ENCODE measurements at places on chromosomes 1 and 21.

- DNase-seq = no peak
Observed at GRCh38 chr1:221343607-221344006, 398.3 kb downstream of the DUSP10 start.

DNA sequence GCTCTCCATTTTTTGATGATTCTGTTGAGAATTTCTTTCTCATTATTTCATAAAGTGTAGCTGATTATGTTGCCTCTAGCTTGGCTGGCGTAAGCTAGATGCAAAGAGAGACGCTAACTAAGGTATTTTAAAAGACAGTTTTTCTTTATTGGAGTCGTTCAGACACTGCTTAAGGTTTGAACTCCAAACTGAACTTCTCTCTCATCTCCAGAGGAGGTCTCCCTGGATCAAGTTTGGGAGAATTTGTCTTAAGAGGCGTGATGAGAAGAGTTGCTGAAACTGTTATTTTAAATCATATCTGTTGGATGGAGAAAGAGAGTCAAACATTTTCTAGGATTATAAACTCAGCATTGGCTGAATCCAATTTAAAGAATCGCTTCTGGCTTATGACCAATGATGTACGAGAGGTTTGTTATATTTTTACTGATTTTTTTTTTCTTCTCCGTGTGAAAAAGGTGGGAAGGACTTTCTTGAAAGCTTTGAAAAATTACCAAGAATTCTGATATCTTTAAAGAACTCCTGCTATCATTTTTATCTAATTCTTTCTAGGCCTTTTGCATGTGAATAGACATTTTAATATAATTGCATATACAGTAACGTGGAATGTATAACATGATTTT is 34.0 kb downstream of the MAP3K7CL start:
- peak; percentile 15 for DNase-seq

- DNase-seq = no peak
Observed at GRCh38 chr1:45065083-45065482, 53.0 kb downstream of the UROD start.

DNA sequence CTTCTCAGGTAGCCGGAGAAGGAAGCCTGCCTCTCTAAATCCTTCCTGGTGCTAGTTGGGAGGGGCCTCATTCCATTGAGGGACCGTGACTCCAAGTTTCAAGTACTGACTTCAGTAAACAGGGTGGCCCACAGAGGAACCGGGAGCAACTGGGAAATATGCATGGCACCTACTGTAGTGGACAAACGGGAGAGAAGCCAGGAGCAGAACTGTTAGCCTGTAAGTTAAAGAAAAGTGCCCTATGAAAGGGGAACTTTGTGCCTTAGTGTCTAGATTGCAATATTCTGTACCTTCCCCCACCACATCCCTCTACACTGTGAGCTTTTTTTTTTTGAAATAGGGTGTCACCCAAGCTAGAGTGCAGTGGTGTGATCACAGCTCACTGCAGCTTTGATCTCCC is 33.2 kb upstream of the KANK4 start:
- no peak for DNase-seq

Data from NCI-H524 treated with DMSO at 0.1 percent for 48 hours (cell line).